Hepatocyte (in vitro differentiated cells): ENCODE measurements at places on chromosomes 4 and X. TPM values are rescaled to one million over a fixed set of nuclear protein-coding genes. Genes with fewer than 3 reads are reported as not detected.

- DNase-seq: no peak
Observed at GRCh38 chr4:142044271-142044670, 407.9 kb downstream of the IL15 start.

DNA sequence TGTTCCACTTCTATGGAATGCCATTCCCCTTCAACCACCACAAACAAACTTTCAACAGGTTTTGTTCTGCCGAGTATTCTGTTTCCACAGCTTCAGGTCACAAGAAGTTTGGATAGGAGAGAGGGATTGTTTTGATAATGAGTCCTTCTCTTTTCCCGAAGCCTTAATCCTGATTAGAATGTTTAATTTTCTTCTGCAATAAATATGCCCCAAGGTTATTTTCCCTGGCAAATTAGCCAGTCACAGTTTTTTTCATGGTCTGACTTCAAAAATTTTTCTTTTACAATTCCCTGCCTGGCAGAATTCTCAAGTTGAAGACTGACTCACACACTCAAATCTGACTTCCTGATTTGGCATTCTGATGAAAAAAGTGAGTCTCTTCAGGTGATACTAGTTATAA, 33.1 kb upstream of the EDNRA start:
- no peak for DNase-seq

The KCND1 gene
- polyA plus RNA-seq: 2.0 and 3.2 TPM in 2 replicates

DNA sequence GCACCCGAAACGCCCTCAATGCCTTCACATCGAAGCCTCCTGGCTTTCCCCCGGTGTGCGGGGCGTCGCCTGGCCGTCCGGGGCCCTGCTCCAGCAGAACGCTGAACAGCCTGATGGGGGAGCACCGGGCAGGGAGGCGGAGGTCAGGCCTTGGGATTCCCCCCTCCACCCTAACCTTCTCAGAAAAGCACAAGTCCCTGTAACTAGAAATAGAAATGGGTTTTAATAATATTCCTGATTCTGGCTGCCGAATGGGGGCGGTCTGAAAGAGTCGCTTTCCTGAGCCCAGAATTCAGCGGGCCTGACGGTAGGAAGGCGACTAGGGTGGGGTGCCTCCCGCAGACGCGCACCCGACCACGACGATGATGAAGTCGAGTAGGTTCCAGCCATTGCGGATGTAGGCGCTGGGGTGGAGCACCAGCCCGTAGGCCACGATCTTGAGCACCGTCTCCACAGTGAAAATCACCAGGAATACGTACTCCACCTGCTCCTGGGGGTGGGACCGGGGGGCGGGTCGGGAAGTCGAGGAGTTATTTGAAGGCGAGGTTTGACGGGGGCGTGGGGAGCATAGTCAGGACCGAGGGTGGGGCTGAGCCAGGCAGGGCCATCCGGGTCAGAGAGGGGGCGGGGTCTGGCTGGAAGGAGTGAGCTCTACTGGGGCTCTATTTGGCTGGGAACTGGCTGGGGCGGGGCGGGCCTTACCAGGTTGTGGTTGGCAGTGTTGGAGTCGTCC, 2.5 kb downstream of the CACNA1F start:
- DNase-seq: peak; percentile 55

- DNase-seq: no peak
Observed at GRCh38 chr4:6601661-6602250, 26.8 kb downstream of the MAN2B2 start.
